Astrocyte of the spinal cord (primary cell): ENCODE measurements at places on chromosomes 1 and 21.

- DNase-seq = no peak
Observed at GRCh38 chr1:115073298-115074087, 15.8 kb downstream of the TSPAN2 start.

- no peak for DNase-seq
Observed at GRCh38 chr1:116722016-116722838, 32.0 kb upstream of the CD2 start.

DNA sequence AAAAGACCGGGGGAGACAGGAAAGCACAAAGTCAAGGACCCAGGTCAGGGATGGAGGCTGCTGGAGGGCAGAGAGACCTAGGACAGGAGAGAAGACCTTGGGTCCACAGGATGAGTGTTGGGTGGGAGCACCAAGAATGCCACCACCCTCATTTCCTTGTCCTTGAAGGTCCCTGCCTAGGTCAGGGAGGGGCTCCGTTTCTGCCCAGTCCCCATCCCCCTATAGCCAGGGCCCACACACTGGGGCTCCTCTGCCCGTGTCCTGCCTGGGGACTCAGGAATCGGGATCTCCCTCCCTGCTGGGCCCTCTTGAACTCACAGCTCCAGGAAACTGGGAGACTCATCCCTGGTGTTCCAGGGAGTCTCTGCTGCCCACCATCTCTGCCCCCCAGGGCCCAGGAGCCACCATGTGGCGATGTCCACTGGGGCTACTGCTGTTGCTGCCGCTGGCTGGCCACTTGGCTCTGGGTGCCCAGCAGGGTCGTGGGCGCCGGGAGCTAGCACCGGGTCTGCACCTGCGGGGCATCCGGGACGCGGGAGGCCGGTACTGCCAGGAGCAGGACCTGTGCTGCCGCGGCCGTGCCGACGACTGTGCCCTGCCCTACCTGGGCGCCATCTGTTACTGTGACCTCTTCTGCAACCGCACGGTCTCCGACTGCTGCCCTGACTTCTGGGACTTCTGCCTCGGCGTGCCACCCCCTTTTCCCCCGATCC lies 584 bp downstream of the TINAGL1 start:
- DNase-seq = no peak

DNA sequence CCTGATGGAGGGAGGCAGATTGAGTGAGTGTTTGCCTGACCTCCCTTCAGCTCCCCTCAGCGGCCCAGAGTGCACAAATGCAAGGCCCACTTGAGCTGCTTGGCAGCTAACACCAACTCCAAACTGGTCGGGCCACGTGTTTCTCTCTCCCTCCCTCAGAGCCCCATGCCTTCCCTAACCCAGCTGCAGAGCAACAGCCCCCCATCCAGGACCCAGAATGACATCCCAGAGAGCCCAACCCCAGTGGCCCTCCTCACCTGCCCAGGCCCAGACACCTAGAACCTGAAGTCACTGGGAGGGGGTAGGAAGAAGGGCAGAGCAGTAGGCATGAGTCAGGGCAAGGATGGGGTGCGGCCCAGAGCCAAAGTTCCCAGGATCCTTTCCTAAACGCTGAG lies 789 bp upstream of the S100A14 start:
- no peak for DNase-seq

- no peak for DNase-seq
Observed at GRCh38 chr1:169217636-169218035, 111.1 kb downstream of the ATP1B1 start.

- no peak for DNase-seq
Observed at GRCh38 chr1:219541946-219542345, 71.0 kb downstream of the ZC3H11B start.

GRCh38 chr1:111099289-111099688 lies 40.6 kb downstream of the DRAM2 start:
- DNase-seq = no peak

DNA sequence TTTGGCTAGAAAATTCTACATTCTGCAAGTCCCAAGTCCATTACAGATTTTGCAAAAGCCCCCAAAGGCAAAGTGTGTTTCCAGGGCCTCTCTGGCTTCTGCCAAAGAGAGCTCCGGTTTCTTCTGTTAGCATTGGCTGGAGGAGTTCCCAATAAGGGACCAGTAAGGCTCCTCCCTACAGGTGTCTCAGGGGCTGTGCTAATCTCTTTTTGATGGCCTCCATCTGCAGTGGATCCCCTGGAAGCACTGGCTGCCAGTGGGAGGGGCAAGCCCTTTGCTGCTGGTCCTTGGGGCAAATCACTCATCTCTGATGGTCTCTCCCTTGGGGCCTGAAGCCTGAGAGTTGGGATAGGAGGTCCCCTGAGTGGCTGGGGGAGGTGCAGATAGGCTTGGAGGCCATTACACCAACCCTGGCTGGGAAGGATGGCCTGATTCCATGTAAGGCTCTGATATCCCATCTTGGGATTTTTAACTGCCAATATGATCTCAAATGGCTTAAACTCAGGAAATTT lies 89.1 kb upstream of the USP24 start:
- DNase-seq = no peak

GRCh38 chr1:110585481-110585880 lies 20.7 kb downstream of the KCNA2 start:
- DNase-seq = no peak

DNA sequence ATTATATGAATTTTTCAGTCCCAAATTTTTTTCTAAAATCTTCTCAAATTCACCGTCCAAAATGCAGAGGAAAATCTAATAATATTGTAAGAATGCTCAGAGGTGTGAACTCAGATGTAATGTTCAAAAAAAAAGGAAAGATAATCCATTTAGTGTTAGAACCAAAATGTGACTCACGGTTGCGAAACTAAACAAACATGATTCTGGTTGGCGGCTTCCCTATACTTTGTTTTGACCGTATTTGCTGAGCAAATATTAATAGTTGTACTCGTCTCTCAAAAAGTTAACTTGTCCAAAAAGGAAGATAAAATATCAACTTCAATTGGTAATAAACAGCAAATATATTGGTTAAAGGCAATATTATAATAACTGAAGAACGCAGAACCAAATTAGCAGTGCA lies 34.4 kb downstream of the ZSWIM5 start:
- DNase-seq = peak; percentile 15

- DNase-seq = no peak
Observed at GRCh38 chr1:198662821-198663220, 24.0 kb downstream of the PTPRC start.

- peak; percentile 37 for DNase-seq
Observed at GRCh38 chr1:244665771-244666217, 12.9 kb downstream of the DESI2 start.

GRCh38 chr1:232344791-232345399 lies 285.0 kb downstream of the SIPA1L2 start:
- peak; percentile 5 for DNase-seq

DNA sequence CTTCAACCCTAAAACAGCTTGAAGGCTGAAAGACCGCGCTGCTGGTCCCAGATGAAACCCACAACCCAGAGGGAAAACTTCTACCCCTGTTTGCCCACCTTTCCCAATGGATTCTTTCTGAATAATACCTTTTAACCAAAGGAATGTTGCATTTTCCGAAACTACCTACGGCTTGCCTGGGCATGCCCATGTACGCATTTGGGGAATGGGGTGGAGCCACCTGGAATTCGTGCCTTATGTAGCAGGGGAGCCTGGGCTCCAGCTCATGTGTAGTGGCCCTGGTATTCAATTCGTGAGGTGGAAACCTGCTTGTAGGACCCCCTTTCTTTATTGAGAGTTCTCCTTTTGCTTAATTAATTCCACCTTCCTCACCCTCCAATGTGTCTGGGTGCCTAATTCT lies 256.6 kb upstream of the RGS18 start:
- DNase-seq = no peak

DNA sequence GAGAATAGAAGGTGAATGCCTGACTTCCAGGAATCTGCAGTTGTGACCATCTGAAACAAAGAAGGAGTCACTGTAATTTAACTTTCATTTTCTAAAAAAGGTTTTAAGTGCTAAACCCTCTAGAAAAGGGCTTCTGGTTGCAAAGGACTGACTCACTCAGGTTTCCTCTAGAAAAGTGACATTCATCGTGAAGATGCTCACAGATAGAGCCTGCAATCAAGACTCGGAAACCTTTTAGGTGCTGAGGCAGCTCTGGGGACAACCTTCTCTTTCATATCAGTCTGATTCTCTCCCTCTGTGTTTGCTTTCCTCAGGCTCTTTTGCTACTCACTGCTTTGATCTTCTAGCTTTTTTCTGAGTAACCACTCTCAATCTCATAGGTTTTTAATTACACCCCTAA lies 8.2 kb downstream of the BCL9 start:
- DNase-seq = no peak

GRCh38 chr1:173082913-173083312 lies 32.2 kb upstream of the TNFSF18 start:
- no peak for DNase-seq

DNA sequence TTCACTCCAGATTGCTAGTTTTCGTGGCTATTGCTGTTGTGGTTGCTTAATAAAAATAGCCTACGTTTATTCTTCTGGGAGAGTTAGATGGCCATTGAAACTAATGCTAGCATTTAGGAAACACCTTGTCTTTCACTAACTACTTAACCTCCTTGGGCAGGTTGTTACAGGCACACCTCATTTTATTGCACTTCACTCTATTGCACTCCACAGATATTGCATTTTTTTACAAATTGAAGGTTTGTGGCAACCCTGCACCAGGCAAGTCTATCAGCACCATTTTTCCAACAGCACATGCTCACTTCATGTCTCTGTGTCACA lies 11.3 kb upstream of the MARK1 start:
- DNase-seq = no peak

- no peak for DNase-seq
Observed at GRCh38 chr1:153827168-153827964, 52.2 kb downstream of the SLC27A3 start.

DNA sequence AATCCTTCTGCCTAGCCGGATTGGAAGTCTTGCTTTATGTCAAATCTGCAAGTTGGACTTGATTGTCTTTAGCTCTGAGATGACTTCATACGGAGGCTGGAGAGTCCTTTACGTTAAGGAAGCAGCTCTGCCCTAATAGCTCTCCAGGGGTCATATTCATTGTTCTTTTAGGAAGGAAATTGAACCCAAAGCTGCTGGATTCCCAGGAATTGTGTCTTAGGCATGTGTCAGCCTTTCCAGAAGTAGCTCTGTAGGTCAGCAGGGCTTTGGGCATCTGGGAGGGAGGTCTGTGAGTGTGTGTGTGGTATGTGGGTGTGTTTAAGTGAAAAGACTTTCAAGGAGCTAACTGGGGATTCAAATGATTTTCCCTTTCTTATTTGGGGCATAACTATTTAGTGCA lies 82.4 kb downstream of the ABCA4 start:
- peak; percentile 54 for DNase-seq

DNA sequence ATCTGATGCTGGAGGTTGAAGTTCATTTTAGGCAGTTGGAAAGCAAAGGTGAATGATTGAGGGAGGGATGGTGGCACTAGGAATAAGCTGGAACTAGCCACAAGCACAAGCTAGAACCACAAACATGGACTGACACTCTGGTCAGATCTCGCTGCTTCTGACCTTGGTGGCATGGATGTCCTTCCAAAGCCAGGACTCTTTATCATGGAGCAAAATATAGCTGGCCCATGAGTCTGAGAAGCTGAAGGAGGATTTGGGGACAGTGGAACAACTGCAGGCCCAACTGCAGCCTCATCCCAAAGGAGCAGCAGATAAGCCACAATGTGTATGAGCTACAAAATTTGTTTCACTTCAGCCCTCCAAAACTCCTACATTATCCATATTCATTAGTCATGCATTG lies 35.5 kb downstream of the SRSF11 start:
- DNase-seq = no peak

GRCh38 chr1:17976854-17977253 lies 130.7 kb upstream of the IGSF21 start:
- DNase-seq = no peak

DNA sequence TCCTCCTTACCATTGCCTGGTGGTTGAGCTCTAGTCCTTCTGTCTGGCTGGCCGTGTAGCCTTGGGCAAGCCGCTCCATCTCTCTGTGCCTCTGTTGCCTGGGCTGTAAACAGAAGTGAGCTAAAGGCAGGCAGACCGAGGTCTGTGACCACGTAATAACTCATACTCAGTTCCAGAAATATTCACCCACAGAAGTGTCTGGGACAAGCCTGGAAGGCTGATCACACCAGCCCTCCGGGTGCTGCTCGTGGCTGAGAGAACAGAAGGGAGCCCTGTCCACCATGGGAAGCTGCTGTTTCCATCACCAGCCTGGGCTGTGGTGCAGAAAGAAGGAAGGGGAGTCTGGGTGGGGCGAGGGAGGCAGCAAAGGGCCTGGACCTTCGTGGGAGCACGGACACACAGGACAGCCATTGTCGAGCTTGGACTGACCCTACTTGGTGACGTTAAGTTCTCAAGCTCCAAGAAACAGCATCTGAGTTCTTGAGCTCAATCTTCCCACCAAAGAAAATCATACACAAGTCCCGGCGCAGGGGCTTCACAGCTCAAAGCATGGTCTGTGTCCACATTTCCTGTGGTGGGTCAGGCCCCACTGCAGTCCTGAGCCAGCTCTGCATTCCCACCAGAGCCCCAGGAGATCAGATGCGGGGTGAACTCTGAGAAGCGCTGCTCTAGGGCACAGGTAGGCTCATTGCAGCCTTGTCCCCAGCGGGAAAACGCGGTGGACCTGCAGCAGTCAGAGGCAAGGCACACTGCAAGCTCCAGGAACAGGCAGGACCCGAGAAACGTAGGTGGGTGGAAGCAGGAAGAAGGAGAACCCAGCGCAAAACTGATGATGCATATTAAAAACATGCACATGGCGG lies 61.8 kb downstream of the RUNX3 start:
- DNase-seq = no peak

GRCh38 chr21:43321111-43321510 lies 105.8 kb downstream of the SIK1 start:
- DNase-seq = no peak

DNA sequence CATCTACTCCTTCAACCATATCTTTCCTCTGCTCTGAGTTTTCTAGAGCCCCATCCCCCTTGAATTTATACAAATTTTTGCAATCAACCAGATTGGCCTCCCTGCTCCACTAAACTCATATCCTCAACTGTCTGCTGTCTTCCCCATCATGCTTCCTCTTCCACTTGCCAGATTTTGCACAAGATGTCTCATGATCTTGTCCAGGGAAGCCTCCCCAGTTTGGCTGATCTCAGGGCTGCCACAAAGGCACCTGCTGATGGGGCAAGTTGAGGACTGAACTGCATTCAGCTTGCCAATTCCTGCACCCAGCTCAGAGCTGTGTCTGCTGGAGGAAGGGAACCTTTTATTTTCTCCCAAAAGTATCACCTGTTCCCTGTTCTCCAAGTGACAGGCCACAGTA lies 3.9 kb upstream of the KCNJ9 start:
- DNase-seq = no peak

- DNase-seq = peak; percentile 90
Observed at GRCh38 chr1:171434717-171435346, 50.5 kb upstream of the PRRC2C start.
